T-cell (primary cell): ENCODE measurements at places on chromosomes 11 and 22.
A peak's percentile ranks its signal among the peaks of the same experiment; 100 is the strongest.

DNA sequence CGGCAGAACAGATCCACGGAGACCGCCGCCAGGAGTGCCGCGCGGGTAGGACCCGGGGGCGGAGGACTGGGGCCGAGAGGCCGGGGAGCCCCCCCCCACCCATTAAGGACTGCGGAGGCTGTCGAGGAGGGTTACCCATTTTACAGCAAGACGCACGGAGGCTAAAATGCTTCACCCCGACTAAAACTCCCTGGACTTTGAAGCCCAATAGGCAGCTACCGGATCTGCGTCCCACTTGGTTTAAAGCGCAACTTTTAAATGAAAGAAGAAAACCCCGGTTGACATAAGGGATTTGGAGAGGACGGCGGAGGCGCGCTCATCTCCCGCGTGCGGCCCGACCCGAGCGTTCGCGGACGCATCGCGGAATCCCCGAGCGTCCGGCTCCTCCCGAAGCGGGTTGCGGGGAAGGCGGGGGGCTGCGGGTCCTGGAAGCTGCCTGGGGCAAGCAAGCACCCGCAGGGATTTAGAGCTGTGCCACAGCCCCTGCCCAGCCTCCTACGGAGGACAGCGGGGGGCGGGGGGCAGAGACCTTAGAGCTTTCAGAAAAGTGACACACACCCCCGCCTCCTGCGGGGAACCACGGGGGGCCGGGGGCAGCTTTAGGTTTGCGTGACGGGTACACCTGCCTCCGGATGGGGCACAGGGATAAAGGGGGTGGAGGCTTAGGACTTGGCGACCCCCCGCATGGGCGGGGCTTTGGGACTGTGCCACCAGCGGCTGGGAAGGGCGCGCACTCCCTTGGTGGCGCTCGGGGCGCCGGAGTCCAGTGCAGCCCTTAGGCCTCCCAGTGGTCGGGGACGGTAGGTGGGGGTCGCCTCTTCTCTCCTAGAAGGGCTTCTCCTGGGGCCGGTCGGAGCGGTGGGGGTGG is 760 bp upstream of the CELSR1 start:
- DNase-seq: no peak
- H3K4me3 ChIP-seq: no peak overlapping the region
- peaks cover 16% of the 10 kb centered on the region for H3K4me1 ChIP-seq
- H3K36me3 ChIP-seq: no peaks in the 10 kb centered on the region
- no peak overlapping the region for H3K27ac ChIP-seq

- DNase-seq: peak; percentile 51
- H3K4me3 ChIP-seq: peak within 1 kb of the TSS; percentile 57
- no peaks in the 10 kb centered on the region for H3K4me1 ChIP-seq
Observed at GRCh38 chr11:62337303-62338181, at the start of gene ASRGL1. TSS of gene ASRGL1 (plus strand) at chr11:62337448. CDS start at chr11:62337978, 530 bp downstream.

- peaks cover 16% of the 10 kb centered on the region for H3K27me3 ChIP-seq
- no peaks in the 10 kb centered on the region for H3K36me3 ChIP-seq
- no peak for DNase-seq
- H3K4me1 ChIP-seq: peaks cover 7% of the 10 kb centered on the region
- no peak overlapping the region for H3K27ac ChIP-seq
Observed at GRCh38 chr11:125494031-125494360, 2.1 kb downstream of the FEZ1 start.

- no peak overlapping the region for H3K27ac ChIP-seq
- H3K27me3 ChIP-seq: no peaks in the 10 kb centered on the region
- no peak for DNase-seq
- H3K36me3 ChIP-seq: no peaks in the 10 kb centered on the region
- no peaks in the 10 kb centered on the region for H3K4me1 ChIP-seq
Observed at GRCh38 chr11:122127020-122127419, 11.0 kb upstream of the BLID start.

DNA sequence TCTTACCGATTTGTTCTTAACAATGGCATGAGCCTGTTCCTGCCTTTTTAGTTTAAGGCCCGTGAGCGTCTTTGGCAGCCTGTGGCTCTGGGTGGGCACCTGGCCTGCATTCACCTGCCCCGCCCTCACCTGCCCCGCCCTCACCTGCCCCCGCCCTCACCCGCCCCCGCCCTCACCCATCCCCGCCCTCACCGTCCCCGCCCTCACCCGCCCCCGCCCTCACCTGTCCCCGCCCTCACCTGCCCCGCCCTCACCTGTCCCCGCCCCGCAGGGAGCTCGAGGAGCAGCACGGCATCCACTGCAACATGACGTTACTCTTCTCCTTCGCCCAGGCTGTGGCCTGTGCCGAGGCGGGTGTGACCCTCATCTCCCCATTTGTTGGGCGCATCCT is 14.2 kb downstream of the GATD1 start:
- H3K27me3 ChIP-seq: no peaks in the 10 kb centered on the region
- no peak for DNase-seq
- peaks cover 59% of the 10 kb centered on the region for H3K36me3 ChIP-seq

DNA sequence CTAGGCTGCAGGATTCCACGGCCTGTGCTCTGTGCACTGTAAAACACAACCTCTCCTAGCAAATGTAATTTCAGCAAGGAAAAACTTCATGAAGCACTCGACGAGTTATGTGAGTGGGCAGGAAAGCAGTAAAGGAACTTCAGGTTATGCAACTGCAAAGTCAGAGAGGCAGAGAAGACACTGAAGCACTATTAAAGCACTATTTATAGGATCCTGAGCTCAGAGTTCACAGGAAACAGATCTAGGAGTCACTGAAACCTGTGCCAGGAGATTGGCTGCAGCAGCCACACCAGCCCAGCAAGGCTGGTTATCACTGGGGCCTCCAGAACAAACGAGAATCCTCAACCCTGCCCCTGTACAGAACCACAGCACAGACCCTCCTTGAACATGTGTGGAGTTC is 2.5 kb downstream of the SMIM35 start:
- H3K36me3 ChIP-seq: no peaks in the 10 kb centered on the region
- peaks cover 6% of the 10 kb centered on the region for H3K4me1 ChIP-seq
- DNase-seq: no peak

GRCh38 chr11:107275632-107276031 is 182.0 kb downstream of the CWF19L2 start:
- H3K36me3 ChIP-seq: no peaks in the 10 kb centered on the region
- H3K4me3 ChIP-seq: no peak overlapping the region
- no peak overlapping the region for H3K27ac ChIP-seq
- no peaks in the 10 kb centered on the region for H3K4me1 ChIP-seq
